ENCODE measurements at places on chromosomes 7 and 10.

GRCh38 chr10:125866421-125867029, 14.6 kb downstream of the DHX32 start:
- no peak for DNase-seq

DNA sequence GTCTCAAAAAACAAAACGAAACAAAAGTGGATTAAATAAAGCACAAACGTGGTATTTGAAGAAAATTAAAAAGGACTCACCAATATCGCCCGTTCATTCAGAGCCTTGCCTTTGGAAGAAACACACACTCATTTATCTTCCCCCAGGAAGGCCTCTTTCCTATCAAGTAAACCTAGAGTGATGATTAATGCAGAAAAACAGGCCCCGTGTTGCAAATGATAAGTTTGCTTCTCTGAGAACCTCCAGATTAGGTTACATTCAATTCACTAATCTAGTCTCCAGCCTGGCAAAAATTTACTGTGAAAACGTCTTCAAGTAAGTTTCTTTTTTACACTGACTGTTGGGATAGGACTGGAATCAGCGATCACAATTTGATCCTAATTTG, 78.0 kb upstream of the C1GALT1 start:
- DNase-seq, result no peak

GRCh38 chr7:108053250-108053649, 50.3 kb upstream of the LAMB1 start:
- DNase-seq, result no peak

DNA sequence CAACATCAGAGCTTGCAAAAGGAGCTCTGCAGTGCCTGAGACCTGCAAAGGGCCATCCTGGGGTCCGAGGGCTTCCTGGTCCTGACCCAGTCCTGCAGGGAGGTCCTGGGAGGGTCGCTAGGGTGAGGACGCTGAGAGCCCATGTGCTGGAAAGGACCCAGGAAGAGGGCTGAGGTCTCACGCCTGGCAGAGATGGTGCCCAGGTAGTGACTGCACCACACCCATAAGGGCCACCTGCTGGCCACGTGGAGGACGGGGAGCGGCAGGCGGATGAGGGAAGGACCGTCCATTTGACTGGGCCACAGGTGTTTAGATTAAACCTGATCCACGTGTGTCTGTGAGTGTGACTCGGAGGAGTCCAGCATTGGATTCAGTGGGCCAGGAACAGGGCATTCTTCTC, 392.8 kb downstream of the DNAJB6 start:
- DNase-seq, result no peak

GRCh38 chr10:112360308-112361270, 13.3 kb upstream of the ACSL5 start:
- DNase-seq, result no peak

- no peak for DNase-seq
Measured at GRCh38 chr10:78830062-78830975, 238.4 kb upstream of the ZMIZ1 start.

DNA sequence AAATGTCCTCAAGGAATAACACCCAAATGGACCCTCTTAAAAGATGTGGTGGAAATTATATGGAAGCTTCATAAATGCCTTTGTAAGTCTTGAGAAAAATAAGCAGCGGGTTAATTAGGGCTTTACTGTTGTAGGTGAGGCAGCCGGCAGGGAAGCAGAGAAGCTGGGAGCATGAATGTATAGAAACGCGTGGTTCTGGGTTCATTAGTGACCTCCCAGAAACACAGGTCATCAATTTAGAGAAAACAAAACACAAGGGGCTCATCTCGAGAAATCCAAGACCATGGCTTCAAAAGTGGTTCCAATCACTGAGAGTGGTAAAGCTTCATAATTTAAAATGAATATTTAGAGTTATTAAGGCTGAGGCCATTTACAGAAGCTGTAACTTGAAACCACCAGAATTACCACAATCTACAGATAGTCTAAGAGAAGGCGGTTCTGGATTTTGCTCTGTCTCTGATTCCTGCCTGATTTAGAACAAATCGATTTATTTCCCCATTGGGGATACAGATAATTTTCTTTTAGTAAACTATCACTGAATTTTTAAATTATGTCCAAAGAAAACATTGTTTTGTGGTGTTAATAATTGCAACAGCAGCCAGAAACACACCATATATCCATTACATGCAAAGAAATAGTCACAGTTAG, 20.7 kb downstream of the GARIN1A start:
- DNase-seq, result no peak

DNA sequence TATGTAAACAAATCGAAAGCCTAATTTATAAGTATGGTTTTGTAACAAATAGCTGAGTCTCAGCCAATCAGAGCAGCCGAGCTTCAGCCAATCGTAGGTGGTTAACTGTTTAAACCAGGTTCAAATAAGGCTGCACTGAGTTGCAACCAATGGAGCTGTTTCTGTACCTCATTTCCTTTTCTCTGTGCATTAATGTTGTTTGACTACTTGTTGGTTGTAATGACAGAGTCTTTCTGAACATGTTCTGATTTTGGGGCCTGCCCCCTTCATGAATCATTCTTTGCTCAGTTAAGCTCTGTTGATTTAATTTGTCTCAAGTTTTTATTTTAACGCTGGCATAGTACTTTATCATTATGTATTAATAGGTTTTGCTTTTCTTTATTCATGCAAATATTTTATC, 14.6 kb downstream of the OTUD1 start:
- no peak for DNase-seq

- DNase-seq, result no peak
Measured at GRCh38 chr7:131741446-131741845, 185.0 kb upstream of the PODXL start.

- no peak for DNase-seq
Measured at GRCh38 chr10:88289342-88289741, 293.8 kb downstream of the RNLS start.

DNA sequence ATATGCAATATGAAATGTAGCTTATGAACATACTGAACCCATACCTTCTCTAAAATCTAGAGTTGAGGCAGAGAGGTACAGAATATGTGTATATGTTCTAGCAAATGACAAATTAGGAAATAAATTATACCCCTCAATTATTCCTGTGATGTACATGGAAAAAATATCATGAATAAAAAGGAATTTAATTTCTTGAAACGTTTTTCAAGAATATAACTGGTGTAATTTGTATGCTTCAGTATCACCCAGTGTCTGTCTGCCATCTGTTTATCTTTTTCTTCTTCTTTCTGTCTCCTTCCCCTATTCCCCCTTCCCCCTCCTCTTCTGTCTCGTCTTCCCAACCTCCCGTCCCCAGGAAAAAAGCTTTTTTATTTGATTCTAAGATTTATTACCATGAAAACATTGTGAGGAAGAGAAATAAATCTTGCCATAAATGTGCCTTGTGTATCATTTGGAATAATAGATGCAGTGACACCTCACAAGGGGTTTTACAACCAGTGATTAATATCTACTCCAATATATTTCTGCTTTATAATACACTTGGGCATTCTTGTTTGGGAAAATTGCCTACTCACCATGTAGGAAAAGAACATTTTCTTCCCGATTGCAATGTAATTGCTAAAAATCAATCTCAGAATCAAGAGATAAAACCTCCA, 12.2 kb downstream of the LANCL2 start:
- no peak for DNase-seq

DNA sequence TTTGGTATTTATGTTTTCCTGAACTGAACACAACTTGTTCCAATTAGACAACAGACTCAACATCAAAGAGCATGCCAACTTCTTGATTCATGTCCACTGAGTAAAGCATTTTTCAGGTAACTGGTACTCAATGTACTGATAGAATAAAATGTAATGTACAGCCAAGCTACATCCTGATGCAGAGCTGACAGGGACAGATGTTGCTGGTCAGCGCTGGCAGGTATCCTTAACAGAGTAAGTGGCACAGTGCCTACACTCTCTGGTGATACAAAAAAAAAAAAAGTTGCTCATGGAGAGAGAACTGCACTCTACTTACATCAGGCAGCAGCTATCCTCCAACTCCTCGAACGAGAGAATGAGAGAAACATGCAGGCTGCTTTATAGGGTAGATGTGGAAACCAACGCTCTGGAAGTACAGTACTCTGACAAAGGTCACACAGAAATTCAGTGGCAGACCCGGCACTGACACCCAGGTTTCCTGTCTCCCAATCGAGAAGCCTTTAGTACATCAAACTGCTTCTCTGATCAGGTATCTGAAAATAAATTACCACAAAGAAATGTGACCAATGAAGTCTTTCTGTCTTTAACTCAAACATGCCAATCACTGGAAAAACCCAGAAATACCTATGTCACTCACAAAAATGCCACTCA, 4.6 kb downstream of the ITGB1 start:
- DNase-seq, result no peak

DNA sequence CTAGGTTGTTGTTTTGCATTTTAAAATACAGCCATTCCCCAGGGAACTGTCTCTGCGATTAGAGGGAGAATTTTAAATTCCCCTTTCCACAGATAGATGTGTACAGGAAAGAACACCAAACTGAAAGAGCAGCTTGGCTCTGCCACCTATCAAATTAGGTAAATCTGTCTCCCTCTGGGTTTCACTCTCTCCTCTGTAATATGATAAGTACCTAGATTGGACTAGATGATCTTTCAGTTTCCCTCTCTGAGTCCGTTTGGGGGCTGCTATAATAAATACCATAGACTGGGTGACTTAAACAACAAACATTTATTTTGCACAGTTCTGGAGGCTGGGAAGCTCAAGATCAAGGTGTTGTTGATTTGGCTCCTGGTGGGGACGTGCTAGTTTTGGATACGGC, 186.0 kb downstream of the KIF20B start:
- no peak for DNase-seq

GRCh38 chr10:124146483-124146882, 53.1 kb upstream of the CHST15 start:
- DNase-seq, result no peak

- DNase-seq, result no peak
Measured at GRCh38 chr7:8638076-8638475, 204.7 kb downstream of the NXPH1 start.

DNA sequence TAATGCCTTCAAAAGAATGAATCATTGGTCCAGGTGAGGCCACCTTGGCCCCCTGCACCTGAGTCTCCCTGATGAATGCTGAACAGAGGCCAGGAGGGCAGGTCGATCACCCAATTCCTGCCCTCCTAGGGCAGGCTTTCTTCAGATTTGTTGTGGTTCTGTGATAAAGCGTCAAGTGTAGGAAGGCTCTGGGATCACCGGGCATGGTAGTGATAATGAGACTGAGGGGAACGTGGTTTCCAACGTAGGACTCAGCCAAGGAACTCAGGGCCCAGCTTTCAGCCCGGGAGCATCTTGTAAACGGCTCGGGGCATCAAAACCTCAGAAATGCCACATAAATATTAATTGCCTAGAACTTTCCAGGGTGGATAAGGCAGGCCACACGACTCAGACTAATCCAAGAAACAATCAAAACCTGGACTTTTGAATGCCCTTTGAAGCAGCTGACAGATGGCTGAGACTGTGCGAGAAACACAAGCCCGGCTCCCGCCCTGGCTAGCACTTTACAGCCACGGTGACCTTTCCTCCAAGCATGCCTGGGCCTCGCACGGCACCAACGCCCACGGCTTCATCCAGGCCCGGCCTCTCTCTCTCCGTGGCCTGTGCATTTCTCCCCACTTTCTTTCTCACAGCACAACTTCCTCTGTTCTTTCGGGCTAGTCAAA, 239.3 kb upstream of the GRB10 start:
- DNase-seq, result no peak

GRCh38 chr7:88216276-88216675, 3.6 kb downstream of the SRI start:
- no peak for DNase-seq

DNA sequence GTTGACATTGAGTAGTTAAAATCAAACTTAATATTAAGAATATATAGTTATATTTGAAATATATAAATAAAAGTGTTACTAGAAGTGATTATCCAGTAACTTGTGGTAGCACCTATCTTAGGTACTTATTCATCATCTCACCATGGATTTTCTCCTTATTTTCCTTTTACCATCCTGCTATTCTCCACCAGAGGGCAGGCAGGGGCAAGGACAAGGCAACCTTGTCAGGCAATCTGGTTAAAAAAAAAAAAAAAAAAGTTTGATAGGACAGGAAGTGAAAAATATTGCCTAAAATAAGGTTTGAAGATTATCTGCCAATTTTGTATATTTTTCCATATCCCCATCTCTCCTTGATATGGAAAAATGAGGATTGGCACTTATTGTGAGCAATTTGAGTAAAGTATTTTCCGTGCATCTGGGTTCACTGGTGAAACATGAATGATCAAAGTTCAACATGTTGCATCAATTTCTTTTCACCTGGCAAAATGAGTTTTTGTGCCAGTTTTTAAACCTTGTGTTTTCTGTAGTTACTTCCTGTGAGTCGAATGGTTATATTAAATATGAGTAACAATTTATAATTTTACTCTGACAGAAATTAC, 256.7 kb downstream of the AGMO start:
- peak; percentile 22 for DNase-seq

GRCh38 chr7:7761340-7761973, 43.0 kb upstream of the RPA3 start:
- no peak for DNase-seq

DNA sequence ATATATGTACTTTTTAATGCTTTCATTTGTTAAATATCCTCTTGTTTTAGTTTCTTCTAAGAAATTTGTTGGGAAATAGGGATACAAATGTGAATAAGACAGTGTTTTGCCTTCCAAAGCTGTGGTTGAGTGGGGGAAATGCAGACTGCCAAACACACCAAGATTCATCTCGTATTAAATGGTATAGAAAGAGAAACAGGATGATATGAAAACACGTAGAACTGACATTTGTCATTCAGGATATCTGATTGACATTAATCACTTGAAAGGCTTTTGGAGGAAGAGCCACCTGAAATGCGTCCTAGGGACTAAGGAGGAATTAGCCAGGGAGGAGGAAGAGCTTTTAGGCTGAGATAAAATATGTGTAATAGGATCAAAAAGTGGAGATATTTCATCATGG, 287.4 kb upstream of the SEMA3C start:
- DNase-seq, result no peak

DNA sequence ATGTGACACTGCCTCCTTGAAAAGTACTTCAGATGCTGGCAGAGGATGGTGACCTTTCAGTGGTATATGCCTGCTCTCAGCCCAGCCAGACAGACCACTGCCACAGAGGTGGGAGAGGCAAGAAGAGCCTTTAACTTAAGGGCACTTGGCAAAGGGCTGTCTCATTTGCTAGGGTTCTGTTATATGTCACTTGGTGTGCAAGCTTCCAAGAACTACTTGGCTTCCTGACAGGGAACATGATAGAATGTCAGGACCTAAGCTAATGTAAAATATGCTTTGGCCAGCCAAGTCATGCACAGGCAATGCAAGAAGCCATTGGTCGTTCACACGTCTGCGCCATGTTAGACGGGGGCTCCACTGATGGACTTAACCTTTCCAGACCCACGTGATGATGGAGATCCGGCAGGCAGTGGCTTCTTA, 54.7 kb downstream of the RBM20 start:
- DNase-seq, result no peak

DNA sequence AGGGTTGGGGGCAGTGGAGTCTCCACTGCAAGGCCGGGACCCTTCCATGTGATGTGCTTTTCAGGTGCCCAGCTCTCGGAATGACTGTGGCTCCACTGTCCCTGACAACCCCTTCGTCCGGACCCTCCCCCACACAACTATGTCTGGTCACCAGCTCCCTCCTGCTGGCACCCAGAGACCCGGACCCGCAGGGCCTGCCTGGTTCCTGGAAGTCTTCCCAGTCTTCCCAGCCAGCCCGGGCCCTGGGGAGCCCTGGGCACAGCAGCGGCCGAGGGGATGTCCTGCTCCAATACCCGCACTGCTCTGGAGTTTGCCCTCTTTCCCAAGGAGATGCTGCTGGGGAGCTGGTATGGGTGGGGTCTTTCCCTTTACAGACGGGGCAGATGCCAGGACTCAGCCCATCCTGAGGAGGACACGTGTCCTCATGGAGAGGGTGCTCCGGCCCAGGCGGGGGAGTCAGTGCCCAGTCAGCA, 5.5 kb downstream of the ATP6V0E2 start:
- no peak for DNase-seq

GRCh38 chr7:152853236-152853635, 93.7 kb downstream of the ACTR3B start:
- DNase-seq, result no peak
